Hematopoietic multipotent progenitor cell treated with erythropoietin and hydrocortisone succinate and interleukin-3 and kit ligand, for 6 days (in vitro differentiated cells): ENCODE measurements at places on chromosomes 1 and 21.
A peak's percentile ranks its signal among the peaks of the same experiment; 100 is the strongest.

GRCh38 chr1:235270625-235271024, 57.4 kb downstream of the ARID4B start:
- DNase-seq: peak; percentile 54

- DNase-seq: no peak
These were observed 30.7 kb downstream of the MGST3 start for GRCh38 chr1:165661703-165662102.

- no peak for DNase-seq
These were observed 19.5 kb upstream of the ARHGEF10L start for GRCh38 chr1:17520041-17520440.

DNA sequence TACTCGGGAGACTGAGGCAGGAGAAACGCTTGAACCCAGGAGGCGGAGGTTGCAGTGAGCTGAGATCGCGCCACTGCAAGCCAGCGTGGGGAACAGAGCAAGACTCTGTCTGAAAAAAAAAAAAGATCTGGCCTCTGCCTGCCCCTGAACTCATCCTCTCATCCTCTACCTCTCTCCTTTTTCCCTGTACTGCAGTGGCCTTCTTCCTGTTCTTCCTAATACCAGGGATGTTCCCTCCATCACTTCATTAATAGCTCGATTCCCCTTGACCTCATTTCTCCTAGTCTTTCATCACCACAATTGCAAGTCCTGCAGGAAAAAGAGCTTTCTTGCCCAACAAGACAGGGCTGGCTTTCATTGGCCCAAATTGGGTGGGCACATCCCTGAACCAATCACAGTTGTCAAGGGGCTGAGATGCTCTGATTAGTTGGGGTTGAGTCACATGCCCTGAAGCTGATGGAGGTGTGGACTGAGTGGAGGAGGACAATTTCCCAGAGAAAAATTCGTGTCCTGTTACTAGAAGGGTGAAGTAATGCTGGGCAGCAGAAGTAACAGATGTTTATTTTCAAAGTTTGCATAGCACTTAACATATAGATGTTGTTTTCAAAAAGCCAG, 86.8 kb upstream of the PUM1 start:
- DNase-seq: no peak

- DNase-seq: no peak
These were observed 16.3 kb downstream of the PIK3C2B start for GRCh38 chr1:204478172-204478899.

- peak; percentile 30 for DNase-seq
These were observed 13.7 kb upstream of the VPS45 start for GRCh38 chr1:150053926-150054325.

- peak; percentile 18 for DNase-seq
These were observed 406.5 kb downstream of the DUSP10 start for GRCh38 chr1:221335161-221336101.

- no peak for DNase-seq
These were observed 6.5 kb downstream of the RPS6KA1 start for GRCh38 chr1:26536081-26536480.

- no peak for DNase-seq
These were observed 118.0 kb downstream of the KAZN start for GRCh38 chr1:14716474-14716873.

- no peak for DNase-seq
These were observed 8.3 kb downstream of the GPR37L1 start for GRCh38 chr1:202130816-202131522.

DNA sequence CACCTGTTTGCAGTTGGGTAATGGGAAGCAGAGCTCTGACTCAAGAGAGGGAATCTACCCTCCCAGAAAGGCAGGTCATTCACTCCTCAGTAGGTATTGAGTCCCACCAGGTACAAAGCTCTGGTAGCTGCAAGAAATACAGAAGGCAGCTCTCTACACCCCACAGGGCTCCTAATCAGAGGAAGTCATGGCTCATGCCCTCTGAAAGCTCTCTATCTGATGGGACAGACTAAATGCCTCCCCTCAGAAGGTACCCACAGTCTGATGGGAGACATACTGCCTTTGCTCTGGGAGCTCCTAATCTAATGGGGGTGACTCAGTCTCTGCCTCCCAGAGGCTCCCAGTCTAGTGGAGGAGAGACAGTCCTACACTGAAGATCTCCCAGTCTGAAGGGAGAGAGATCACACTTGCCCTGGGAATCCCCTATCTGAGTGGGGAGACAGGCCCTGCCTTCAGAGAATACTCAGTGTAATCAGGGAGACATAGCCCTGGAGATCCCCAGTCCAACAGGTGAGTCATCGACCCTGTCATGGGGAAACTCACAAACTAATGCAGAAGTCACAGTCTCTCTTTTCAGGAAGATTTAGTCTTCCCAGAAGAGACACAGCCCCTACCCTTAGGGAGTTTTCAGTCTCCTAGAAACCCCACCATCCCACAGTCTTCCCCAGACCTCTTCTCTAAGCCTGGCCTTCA, 23.7 kb downstream of the CAMK1G start:
- no peak for DNase-seq

DNA sequence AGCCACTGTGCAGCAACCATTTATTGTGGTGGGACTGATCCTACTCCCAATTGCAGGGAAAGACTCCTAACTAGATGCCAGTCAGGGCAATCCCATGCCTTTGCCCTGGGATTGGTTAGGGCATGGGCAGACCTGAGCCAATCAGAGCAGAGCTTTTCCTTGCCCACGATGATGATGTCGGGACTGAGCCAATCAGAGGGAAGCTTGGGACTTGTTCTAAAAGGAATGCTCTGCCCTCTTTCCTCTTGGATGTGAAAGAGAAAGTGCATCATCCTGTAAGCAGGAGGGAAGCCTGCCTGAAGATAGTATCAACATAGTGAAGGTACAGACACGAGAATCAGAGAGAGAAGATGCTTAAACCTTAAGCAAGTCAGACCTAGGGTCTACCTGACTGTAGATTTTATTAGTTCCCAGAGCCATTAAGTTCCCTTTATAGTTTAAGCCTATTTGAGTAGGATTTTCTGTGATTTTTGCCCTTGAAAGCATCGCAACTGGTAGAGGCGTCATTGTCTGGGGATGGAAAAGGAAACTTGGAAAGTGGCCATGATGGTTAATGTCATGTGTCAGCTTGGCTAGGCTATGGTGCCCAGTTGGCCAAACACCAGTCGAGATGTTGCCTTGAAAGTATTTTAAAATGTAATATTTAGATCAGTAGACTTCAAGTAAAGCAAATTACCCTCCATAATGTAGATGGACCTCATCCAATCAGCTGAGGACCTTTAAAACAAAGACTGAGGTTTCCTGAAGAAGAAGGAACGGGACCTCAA, 19.9 kb downstream of the IRF2BP2 start:
- DNase-seq: no peak

DNA sequence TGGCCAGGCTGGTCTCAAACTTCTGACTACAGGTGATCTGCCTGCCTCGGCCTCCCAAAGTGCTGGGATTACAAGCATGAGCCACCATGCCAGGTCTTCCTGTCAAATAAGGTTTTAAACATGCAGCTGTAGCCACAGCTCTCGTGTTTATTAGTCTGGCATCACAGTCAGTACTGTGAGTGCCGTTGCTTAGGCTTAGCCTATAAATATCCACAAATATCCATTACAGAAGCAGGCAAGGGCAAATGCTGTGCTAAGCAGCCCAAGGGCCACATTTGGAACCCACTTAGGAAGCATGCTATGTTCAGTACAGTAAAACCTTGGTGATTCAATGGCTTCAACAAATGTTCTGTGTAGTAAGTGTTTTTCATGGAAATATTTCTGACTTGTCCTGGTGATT, 75.9 kb downstream of the KIF1B start:
- no peak for DNase-seq

GRCh38 chr1:223231011-223231572, 88.0 kb upstream of the TLR5 start:
- DNase-seq: no peak
